CD4-positive, alpha-beta T cell treated with Interleukin-17A for 4 hours (primary cell): ENCODE measurements at places on chromosomes 2 and 18.

- no peak for DNase-seq
Observed at GRCh38 chr2:32745191-32745590, 117.3 kb downstream of the TTC27 start.

DNA sequence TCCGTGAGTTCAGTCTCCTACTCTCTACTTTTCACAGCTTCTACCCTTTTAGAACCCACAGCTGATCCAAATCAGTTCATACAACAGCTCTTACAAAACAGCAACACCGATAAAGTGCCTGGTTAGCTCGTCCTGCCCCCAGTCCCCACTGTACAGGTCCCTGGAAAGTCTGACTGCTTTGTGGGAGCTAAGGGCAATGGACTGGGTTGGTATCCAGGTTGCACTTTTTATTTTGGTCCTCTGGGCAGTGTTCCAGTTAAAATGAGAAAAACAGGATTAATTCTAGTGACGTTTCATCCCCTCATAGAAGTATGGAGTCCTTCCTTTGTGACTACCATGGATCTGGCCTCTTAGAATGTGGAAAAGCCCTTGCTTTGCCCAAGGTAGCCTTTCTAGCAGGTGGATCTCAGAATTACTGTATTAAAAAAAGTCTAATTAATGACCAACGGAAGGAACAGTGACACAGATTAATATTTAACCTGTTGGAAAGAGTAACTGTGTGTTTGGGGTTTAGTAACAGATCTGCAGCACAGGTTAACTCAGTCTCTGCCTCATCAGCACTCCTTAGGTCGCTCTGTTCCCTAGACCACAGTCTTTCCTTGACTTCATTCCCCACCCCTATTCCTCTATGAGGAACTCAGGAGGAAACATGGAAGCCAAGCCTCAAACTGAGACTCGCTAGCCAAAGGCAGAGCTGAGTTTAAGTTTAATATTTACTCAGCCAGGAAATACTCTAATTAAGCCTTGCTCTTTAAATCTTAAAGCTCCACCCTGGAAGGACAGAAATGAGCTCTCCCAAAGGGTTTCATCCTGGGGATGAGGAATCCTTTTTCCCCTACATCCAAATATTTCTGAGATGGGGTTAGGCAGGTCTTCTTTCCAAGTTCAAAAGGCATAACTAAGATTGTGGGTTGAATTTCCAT lies 52.8 kb upstream of the ITGA6 start:
- no peak for DNase-seq

DNA sequence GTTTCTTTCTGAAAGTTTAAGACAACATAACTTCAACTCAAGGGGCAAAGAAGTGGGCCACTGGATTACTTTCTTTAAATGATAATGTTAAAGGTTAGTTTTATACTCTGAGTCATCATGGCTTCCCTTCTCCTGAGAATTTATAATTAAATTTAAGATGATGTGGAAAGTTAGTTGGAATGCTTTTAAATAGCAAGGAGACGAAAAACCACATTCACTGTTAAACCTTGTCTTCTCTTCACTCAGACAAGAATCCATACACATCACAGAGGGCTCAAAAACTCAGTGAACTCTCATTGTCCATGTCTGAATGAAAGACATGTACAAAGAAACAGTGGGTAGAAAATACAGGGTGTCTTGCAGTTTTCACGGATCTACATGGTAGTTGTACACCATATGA lies 65.6 kb downstream of the COL5A2 start:
- DNase-seq: no peak

- DNase-seq: no peak
Observed at GRCh38 chr2:101981504-101981903, 10.3 kb upstream of the IL1R2 start.

DNA sequence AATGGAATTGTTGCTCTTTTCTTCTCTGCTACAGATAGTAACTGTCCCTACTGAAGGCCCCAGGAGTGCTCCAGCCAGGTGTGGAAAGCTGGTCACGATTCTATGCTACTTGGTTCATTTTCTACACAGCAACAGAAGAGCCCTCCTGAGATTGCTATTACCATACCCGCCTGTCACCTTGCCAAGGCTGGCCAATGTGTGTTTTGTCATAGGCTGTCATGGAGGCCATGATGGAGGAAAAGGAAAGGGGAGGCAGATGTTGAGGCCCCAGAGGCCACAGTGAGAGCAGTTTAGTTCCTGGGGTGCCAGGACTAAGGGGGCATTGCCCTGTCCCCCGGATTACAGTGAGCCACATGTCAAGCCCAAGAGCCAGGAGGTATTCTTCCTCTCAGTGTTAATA lies 952 bp downstream of the ELMOD3 start:
- DNase-seq: no peak

DNA sequence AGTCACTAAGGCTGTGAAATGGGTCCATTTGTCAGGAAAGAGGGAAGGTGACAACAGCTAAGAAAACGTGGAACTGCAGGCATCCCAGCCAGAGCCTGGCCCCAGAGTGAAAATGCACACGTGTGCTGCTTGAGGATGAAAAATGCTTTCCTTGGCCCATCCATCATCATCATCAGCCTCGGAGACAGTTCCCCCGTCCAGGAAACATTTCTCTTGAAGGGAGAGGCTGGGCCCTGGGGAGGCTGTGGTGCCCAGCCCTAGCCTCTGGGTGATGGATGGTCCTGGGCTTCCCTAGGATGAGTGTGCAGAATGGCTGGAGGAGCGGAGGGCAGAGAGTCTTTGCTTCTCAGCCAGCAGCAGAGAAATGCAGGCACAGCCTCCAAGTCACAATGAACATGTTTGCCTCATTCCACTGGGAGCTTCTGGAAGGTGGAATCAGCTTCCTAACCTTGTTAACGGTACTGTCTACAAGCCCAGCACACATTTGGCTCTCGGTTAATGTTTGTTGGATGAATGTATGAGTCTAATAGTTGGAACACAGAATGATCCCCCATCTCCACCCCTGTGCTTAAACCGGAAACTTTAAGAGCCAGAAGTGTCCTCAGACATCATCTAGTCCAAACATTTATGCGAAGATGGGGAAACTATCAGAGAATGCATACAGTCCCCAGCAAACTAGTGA lies 164.0 kb downstream of the RDH14 start:
- no peak for DNase-seq

GRCh38 chr18:68925268-68925667 lies 127.4 kb downstream of the CCDC102B start:
- DNase-seq: no peak

DNA sequence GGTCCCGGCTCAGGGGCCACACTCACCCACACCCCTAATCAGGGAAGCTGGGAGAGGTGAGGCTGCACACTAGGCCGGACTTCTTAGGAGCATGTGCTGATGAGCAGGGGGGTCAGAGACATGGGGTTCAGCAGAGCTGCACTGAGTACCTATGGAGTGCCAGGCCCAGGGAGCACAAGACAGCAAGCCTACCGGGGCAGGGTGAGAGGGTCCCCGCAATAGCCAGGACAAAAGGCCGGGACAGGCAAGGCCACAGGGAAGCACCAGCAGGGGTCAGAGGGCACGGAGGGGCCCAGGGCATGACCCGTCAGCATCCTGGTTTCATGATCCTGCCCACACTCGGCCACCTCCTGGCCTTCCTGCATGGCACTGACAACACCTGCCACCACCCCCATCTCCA lies 73.5 kb downstream of the TNS1 start:
- no peak for DNase-seq

GRCh38 chr18:74255131-74255616 lies 36.6 kb downstream of the CYB5A start:
- no peak for DNase-seq

DNA sequence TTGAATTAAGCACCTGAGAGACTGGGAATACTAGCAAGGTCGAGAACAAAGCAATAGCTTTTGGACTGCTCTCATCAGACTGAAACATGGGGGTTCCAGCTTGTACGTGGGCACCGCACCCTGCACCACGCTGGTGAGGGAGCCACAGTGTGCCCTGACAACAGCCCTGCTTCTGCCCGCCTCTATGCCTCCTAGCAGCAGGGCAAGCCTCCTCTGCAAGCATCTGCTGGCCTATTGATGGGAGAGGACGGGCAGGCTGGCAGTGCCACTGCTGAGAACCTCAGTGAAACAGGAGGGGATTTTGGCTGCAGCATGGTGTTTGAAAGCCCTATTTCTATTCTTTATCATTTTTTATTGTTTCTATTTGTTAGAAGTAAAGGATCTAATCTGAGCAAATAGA lies 146.1 kb upstream of the OTOS start:
- no peak for DNase-seq
